ENCODE measurements at places on chromosomes 7 and 10.
A peak's percentile ranks its signal among the peaks of the same experiment; 100 is the strongest.

DNA sequence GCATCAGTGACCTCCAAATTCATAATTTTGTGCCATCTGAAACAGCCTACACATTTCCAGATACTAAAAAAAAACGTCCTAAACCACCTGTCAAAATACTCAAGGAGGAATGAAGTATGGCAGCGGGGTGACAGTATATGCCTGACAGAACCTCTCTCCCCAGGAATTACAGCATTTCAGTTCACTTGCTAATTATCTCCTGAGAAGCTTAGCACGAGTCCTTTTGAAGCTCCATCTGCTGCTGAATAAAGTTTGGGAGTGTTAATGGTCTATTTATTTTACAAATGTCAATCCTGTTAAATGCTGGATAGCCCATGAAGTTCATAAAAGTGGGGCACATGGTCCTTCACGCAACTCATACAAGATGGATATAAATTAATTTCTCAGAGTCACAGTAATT, 29.4 kb upstream of the ANLN start:
- DNase-seq, result no peak

GRCh38 chr10:126391192-126391885, 3.1 kb upstream of the ADAM12 start:
- DNase-seq, result no peak

- DNase-seq, result no peak
Observed at GRCh38 chr7:65382452-65382851, 8.8 kb downstream of the ZNF92 start.

DNA sequence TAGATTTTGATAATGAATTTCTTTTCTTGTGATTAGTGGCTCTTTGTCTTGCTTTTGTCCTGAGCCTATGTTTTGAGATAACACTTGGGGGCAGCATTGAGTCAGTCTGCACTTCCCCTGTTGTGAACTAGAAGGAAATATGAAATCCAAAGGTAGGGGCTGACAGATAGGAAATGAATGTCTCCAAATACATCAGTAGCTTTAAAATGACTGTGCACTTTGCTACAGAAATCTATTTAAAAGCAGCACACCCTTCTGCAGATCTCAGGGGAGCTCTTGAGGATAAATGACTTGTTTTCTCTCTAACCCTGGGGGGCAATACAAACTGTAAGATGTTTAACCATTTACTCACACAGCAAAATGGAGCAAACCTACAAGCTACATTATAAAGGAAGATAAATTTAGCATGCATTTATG, 176.0 kb upstream of the MYO3A start:
- DNase-seq, result peak; percentile 36

DNA sequence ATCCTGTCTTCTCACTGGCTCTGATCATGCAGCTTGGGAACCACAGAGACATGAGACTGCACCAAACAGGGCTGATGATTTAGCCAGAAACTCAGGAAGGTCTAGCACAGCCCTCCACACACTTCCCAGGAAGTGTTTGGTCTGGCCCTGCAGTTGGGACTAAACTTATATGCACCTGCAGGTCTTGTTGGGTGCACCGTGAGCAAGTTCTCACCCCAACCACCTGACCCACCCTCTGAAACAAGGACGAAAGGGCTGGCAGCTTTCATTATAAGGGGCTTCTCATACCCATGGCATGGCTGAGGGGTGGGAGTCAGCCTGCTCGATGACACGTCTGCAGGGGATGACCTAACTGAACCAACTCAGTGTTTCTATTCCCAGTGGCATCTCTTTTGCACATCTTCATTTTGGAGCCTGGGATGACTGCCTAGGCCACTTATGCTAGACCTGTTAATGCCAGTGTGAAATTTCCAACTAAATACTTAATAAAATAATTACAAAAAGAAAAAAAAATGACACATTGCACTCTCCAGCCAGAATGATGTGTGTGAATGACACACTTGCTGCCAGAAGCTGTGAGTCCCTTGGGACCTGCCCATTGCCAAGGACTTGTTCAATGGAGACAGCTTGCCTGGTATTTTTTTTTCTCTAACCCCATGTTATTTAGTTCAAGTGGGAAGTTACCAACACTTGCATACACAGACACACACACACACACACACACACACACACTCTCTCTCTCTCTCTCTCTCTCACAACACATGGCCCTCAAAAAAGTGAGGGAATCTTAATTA, 102.6 kb downstream of the NEURL1 start:
- DNase-seq, result no peak

DNA sequence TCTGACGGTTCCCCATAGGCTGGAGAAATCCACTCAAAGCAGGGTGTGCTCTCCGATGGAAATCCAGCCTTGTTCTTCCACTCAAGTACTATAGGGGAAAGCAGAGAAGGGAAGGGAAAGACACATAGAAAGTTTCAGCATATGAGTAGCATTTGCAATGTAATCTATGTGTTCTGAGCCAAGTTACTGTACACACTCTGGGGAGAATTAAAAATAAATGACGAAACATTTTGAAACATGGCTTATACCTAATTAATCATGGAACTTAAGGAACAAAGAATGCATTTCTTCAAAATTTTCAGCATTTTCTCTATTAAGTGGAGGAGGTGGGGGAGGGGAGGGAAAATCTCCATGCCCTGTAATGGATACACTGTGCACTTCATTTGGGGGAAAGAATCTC, 198.1 kb upstream of the HABP2 start:
- DNase-seq, result no peak

DNA sequence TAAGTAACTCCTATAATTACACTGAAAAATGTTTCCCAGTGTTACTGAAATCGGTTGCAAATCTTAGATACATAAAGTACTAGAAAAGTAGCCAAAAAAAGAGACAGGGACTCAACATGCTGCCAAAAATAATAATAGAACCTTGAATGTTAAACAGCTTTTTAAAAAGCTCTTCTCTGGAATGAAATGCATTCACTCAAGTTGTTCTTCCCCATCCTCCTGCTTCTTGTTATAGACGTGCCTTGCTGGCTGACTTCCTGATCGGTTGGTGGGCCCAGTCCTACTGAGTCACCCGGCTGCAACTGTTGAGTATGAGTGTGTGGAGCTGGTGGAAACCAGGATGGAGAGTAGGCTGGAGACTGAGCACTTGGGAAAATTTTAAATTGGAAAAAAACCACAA, 30.6 kb upstream of the RAPGEF5 start:
- DNase-seq, result peak; percentile 84
